KBM-7 (cell line): ENCODE measurements at places on chromosomes 16 and 17.
A peak's percentile ranks its signal among the peaks of the same experiment; 100 is the strongest.

DNA sequence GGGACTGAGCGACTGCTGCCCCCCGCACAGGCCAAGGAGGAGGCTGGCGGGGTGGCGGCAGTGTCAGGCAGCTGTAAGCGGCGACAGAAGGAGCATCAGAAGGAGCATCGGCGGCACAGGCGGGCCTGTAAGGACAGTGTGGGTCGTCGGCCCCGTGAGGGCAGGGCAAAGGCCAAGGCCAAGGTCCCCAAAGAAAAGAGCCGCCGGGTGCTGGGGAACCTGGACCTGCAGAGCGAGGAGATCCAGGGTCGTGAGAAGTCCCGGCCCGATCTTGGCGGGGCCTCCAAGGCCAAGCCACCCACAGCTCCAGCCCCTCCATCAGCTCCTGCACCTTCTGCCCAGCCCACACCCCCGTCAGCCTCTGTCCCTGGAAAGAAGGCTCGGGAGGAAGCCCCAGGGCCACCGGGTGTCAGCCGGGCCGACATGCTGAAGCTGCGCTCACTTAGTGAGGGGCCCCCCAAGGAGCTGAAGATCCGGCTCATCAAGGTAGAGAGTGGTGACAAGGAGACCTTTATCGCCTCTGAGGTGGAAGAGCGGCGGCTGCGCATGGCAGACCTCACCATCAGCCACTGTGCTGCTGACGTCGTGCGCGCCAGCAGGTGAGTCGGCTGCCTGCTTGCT, 5.6 kb upstream of the TMEM88 start:
- DNase-seq, result no peak

- no peak for DNase-seq
Observed at GRCh38 chr16:871562-872345, 71.2 kb upstream of the GNG13 start.

DNA sequence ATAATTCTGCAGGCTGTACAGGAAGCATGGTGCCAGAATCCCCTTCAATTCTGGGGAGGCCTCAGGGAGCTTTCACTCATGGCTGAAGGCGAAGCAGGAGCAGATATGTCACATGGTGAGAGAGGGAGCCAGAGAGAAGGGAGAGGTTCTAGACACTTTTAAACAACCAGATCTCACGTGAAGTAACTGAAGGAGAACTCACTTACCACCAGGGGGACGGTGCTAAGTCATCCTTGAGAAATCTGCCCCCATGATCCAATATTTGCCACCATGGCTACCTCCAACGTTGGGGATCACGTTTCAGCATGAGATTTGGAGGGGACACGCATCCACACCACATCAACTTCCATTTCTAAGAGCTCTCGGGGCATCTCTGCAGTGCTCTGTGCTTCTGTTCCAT, 37.4 kb upstream of the GNA13 start:
- DNase-seq, result no peak

DNA sequence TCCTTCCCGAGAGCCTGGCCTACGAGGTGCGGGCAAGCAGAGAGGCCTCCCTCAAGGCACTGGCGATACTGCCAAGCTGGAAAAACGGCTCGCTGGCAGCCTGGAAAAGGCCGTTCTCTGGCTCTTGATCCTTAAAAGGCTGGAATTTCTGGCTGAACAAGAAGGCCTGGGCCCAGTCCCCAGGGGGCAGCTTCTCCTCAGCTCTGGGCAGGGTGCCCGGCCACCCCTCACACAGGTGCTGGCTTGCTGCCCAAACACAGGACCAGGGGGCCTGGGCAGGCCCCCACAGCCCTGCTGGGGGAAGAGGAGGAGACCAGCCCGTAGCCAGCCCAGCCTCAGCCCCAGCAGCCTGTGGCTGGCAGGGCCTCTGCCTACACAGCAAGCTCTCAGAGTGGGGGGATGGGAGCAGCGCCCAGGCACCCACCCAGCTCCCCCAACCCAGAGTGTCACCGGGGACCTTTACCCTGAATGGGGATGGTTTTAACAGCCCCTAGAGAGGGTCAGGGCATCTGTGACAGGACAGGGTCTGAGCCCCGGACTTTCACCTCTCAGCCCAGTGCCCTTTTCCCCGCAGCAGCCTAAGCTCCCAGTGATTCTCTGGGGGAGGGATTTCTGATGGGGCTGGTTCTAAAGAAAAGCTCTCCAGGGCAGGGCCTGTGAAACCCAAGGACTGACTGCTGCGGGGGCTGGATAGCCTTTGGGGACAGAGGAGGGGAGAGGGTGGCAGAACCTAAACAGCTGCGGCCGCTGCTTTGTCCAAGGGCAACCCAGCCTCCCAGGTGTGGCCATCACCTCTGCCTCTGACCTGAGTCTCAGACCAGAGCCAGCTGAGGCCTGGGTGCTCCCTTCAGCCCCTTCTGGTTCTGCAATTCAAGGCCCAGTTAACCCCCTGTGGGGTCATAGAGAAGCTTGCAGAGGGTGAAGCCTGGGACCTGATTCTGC, 38.6 kb upstream of the TOB1 start:
- DNase-seq, result no peak

DNA sequence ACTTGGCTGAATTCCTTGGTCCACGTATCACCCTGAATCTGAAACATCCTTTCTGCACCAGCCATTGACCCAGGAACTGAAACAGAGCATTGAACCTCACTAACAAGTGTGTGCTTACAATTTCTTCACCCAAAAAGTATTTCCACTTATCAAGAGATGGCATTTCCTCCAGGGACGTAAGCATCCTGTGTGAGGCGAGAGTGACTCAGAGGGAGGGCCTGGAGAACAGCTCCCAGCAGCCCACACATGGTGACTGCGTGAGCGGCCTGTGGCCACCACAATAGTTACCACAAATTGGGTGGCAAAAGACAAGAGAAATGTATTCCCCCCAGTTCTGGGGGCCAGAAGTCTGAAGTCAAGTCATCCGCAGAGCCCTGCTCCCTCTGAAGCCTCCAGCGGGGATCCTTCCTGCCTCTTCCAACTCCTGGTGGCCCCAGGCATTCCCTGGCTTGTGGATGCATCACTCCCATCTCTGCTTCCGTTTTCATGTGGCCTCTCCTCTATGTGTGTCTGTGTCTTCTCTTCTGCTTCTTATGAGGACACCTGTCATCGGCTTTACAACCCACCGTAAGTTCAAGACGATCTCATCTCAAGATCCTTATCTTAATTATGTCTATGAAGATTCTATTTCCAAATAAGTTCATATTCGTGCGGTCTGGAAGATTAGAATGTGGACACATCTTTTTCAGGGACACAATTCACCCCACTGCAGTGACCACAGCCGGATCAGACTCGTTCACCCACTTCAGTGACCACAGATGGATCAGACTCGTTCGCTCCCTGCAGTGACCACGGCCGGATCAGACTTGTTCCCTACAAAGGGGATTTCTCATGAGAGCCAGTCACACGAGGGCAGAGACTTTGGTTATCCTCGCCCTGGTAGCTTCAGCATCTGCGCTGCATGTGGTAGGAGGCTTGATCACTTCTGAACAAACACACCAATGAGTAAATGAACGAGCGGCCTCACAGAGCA, 122.6 kb upstream of the FOXF1 start:
- no peak for DNase-seq

GRCh38 chr17:20234276-20234675, 225.1 kb downstream of the SPECC1 start:
- DNase-seq, result no peak

DNA sequence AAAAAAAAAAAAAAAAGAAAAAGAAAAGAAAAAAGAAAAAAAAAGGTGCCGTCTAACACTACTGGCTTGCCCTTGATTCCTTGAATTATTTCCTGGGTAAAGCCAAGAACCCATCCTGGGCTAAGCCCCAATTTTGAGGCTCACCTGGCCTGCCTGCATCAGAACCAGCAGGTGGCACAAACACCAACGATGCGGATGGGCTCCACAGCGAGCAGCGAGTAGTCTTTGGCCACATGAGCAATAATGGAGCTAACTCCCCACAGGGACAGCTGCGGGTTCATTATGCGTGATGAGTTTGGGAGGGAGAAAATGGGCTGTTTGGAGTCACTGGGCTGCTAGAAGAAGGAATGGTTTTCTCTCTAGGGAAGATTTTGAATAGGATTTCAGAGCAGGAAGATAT, 91.1 kb downstream of the ASIC2 start:
- no peak for DNase-seq

GRCh38 chr16:87376660-87377059, 6.9 kb downstream of the FBXO31 start:
- DNase-seq, result no peak

DNA sequence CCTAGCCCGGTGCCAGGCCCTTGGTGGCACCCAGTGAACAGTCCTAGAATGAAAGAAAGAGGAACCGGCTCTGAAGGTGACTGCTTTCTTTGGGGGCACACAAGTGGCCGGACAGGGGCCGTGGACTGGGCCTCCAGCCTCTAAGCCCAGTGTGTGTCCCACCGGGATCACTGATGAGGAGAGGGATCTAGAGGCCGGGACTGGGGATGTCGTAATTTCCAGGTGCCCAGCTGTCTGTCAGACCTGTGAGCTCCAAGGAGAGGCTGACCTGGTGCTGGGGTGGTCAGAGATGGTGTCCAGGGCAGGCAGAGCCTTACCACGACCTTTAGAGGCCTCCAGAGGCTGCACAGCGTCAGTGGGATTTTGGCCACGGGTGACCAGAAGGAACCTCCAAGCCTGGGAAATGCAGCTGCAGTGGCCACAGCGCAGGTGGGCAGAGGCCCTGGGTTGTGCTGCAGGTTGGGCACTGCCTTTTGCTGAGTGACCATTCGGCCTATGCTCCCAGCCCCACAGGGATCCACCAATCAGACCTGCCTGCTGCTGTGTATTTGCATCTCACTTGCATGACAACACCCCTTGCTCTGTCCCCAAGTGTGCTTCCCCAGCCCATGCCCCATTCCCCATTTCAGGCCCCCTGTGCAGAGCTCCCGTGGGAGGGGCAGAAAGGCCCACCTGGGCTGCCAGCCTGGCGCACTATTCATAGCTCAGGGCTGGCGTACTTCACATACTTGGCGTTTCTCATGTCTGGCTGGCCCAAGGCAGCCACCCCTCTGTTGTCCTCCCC, 12.5 kb downstream of the ARHGAP23 start:
- DNase-seq, result no peak

DNA sequence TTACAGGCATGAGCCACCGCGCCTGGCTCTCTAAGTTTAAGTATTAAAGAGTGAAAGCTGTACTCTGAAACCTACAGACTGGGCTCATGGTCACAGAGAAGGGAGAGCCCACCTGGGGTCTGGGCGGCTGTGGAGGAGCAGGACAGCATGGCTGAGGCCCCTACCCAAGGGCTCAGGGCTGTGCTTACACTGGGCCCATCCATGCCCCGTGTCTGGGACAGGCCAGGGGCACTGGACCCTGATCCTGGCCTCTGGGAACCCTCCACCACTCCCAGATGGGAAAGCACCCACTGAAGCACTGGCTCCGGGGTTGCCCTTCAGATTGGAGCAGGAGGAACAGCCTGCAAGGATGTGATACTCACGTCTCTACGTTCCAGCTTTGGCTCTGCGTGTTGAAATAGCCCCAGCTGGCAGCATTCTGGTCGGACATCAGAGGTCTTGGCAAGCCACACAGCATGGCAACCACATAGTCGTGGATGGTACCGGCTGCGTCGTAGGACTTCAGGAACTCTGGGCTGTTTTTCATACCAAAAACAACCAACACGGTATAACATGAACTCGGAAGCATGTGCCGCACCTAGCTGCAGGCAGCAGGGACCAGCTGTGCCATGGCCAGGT, 13.0 kb downstream of the SHPK start:
- DNase-seq, result no peak

DNA sequence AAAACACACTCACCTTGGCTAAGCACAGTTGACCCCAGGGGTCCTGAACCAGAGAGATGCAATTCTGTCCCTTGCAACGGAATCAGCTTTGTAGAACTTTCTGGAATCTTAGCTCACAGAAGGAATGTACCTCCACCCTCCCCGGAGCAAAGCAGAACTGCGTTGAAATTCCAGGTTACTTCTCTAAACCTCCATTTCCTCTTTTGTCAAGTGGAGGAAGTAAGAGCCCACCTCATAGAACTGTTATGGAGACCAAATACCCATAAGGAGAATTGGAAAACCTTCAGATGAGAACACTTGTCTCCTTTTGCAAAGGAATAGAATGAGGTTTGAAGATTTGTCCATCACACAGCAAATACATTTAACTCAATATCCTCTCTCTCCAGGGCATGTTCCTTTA, 86.6 kb upstream of the RBBP6 start:
- DNase-seq, result peak; percentile 19

- DNase-seq, result no peak
Observed at GRCh38 chr16:86337138-86337537, 173.2 kb upstream of the FOXF1 start.

- DNase-seq, result no peak
Observed at GRCh38 chr16:19228575-19228974, 57.0 kb upstream of the CLEC19A start.

- DNase-seq, result no peak
Observed at GRCh38 chr17:75295201-75296158, 6.2 kb upstream of the SLC25A19 start.

DNA sequence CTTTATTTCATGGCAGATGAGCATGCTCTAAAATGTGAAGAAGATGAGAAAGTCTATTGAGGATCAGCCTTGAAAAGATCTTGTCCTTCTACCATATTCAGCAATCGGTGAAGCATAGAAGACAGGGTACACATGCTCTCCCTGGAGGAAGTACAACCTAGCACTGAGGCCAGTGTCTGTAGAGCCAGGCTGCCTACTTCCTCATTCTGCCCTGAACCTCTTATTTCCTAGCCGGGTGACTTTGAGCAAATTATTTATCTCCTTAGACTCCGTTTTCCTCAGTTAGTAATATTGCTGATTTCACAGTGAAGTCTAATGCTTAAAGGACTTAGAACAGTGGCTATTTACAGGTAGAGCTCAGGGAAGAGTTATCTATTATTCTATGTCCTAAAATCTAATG, 58.4 kb downstream of the TMEM100 start:
- peak; percentile 55 for DNase-seq

- DNase-seq, result peak; percentile 19
Observed at GRCh38 chr17:64534187-64534586, 27.4 kb downstream of the CEP95 start.

DNA sequence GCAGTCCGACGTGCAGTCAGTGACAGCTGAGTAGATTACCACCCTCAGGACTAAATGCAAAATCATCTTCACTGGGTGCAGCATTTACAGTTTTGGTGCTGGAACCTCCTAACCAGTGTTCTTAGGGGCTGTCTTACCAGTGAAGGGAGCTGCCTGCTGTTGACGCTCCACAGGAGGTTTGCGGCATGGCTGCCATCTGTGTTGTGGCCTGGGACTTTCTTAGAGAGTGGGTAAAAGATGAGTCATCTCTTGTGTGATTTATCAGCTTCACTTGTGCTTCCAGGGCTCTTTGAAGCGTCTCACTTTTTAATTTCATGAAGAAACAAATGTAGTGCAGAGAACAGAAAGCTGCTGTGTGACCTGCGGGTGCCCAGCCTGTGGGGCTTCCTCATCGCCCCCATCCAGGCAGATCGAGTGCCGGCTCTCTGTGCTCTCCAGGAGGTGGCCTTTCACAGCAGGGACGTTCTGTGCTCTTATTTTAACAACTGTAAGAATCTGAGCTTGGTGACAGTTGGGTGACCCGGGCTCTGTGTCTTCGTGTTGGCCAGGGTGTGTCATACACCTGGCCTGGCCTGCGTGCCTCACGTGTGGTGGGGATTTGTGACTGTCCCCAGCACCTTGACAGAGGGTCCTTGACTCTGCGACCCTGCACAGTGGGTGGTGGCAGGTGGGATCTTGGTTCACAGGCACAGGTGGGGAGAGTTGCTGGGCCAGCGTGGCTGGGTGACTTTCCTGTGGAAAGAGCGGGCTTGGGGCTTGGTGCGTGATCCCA, 24.3 kb upstream of the ZNF750 start:
- DNase-seq, result peak; percentile 84
